ENCODE measurements at places on chromosomes 12 and 14.

GRCh38 chr14:60396718-60397343 is 89.0 kb downstream of the C14orf39 start:
- no peak for DNase-seq

DNA sequence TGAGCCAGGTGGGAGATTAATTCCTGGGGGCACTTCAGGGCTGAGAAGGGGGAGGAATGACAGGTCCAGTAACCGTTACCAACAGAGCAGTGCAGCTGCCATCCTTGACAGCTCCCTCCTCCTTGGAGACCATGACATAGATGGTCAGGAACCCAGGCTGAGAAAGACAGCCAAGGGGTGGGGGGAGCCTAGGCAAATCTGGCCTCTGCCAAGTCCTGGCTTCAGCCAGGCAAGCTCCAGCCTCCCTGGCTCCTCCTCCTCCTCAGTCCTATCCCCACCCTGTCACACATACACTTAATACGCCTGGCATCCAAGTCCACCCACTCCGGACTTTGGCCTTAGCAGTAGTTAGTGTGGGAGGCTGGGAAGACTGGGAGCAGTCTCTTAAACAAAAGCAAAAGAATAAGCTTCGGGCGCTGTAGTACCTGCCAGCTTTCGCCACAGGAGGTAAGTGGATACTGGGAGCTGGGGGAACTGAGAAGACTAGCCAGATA is at the start of gene RDH5:
RDH5 (plus strand) TSS at position 323 of the 494 bp plus-strand sequence. CDS start 792 bp downstream, outside the sequence.
- DNase-seq: no peak

- no peak for DNase-seq
Observed at GRCh38 chr14:50064993-50065392, 51.4 kb downstream of the VCPKMT start.

DNA sequence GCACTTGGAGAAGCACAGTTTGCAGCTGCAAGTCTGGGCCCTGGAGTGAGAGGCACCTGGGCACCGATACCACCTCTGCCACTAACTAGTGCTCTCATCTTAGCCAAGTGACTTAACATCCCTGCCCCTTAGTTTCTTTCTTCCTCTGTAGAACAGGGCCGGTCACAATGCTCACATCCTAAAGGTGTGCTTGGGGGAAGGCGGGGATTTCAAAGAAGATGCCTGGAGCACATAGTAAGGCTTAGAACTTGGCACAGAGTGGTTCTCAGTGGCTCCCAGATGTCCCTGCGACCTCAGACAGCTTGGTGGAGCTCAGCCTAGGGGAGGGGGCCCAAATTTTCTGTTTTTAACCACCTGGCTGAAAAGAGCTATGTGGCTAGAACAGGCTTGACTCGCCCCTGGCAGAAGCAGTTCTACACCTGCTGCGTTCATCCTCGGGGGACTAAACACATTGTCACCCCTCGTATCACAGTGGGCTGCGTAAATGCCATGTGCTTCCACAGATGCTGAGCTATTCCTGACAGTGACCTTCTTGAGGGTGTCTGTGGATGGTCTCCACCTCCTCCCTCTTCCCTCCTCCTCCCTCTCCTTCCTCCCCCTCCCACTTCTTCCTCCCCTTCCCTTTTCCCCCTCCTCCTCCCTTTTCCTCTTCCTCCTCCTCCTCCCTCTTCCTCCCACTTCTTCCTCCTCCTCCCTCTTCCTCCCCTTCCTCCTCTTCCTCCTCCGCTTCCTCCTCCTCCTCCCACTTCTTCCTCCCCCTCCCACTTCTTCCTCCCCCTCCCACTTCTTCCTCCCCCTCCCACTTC is 112.1 kb downstream of the PHETA1 start:
- no peak for DNase-seq

- DNase-seq: no peak
Observed at GRCh38 chr12:127881371-127882140, 385.4 kb upstream of the TMEM132C start.

DNA sequence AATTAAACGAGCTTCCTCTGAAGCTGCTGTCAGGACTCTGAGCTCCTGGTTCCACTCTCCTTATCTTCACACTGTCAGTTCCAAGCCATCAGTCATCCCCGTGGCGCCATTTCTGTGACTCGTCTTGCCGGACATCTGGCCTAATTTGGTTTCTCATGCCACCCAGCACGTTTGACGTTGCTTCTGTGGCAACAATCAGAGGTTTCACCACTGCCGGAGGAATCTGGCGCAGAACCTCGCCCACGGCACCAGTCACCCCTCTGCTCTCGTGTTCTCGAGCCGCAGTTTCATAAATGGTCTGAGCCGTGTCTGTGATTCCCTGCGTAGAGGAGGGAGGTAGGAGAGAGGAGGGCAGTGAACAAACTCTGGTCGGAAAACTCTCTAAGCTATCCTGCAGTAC is 29.7 kb downstream of the BDKRB1 start:
- DNase-seq: no peak

- DNase-seq: no peak
Observed at GRCh38 chr14:45227566-45227965, 25.4 kb downstream of the MIS18BP1 start.

- no peak for DNase-seq
Observed at GRCh38 chr12:130970908-130971233, 17.2 kb downstream of the ADGRD1 start.

DNA sequence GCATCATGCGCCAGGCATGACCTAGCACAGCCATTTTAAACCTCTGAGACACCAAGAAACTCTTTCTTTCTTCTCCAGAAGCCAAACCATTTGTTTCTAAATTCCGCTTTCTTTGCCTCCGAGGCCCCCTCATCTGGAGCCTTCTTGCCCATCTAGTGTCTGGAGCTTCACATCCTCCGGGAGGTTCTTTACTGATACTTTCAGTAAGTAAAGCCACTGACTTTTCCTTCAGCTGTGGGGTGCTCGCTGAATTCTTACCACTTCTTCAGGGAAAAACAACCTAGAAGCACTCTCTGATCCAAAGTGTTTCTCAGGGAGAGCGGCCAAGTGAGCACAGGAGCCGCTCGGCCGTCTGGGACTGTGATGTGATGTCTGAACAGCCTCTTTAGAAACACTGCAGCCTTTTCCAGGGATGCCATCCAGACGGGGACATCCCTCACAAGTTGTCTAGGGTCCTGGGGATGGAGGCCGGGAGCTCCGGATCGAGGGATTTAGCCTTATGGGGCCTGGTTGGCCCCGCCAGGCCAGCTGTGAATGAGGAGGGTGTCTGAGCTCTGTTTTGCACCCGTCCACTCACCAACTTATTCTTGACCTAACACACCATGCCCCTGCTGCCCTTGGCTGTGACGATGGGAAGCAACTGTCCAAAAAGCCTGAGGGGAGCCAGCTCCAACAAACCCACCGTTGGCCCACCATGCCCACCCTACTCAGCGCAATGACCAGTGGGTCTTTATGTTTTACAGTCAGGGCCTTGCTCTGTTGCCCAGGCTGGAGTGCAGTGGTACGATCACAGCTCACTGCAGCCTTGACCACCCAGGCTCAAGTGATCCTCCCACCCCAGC is 160.6 kb downstream of the ZFP36L1 start:
- no peak for DNase-seq

DNA sequence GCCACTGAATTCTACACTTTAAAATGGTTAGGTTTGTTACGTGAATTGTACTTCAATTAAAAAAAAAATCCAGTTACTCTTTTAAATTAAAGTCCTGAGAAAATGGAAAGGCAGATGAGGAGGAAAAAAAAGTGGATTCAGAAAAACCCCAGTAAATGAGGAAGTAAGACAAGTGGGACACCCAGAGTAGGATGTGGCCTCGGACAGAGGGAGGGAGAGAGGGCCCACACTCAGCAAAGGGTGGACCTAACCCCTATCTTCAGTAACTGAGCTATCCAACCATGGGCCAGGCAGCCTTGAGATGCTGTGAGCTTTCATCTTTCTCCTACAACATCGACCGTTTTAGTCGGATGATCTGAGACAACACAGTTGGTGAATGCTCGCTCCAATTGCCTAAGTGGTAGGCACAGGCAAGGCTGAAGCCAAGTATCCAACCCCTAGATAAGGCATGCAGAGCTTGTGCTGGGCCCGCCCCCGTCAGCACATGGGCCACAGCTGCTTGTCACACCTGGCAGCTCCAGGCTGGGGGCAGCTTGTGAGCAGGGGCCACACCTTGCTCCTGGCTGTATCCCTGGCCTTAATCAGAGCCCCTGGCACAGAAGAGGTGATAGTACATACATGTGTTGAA is 142.1 kb downstream of the TTC7B start:
- DNase-seq: no peak

DNA sequence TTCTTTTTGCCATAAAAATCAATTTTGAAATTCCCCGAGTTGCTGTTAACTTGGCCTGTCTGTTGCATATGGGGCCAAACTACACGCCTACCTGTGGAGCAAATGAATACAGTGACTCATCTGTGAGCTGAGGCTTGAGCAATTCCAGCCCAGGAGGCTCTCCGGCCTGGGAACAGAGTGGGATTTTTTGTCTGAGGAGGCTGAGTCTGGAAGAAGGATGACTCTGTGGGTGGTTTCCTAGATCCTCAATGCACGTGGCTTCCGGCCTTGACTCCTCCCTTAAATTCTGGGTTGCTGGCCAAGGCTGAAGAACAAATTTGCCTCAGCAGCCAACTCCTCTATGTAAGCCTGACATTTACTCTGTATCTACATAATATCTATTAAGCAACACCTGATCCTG is 124.1 kb downstream of the SSPN start:
- no peak for DNase-seq

DNA sequence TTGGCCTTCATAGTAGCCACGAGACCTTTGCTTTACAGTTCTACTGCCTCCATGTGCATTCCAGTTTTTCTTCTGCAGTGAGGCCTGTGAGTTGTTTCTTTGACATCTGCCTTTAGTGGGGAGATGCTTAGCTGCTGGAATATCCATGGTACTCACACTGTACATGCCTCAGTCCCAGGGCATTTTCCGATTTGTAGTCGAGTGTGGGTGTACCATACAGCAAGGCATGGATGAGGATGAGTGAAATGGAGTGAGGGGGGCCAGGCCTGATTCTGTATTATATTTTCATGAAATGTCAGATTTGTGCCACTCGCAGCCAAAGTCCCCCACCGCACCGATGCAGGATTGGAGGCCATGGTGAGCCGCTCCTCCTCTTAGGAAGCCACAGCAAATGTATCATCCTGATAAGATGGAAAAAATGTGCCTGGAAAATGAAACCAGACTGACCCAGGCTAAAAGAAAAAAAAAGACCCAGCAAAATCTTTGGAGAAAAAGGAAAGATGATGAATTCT is 173.0 kb downstream of the ADGRD1 start:
- DNase-seq: no peak

- no peak for DNase-seq
Observed at GRCh38 chr14:95518045-95518751, 1.7 kb upstream of the SYNE3 start.

- no peak for DNase-seq
Observed at GRCh38 chr12:38258411-38258810, 58.2 kb upstream of the ALG10B start.

GRCh38 chr14:105076296-105076804 is 11.1 kb upstream of the GPR132 start:
- DNase-seq: no peak

DNA sequence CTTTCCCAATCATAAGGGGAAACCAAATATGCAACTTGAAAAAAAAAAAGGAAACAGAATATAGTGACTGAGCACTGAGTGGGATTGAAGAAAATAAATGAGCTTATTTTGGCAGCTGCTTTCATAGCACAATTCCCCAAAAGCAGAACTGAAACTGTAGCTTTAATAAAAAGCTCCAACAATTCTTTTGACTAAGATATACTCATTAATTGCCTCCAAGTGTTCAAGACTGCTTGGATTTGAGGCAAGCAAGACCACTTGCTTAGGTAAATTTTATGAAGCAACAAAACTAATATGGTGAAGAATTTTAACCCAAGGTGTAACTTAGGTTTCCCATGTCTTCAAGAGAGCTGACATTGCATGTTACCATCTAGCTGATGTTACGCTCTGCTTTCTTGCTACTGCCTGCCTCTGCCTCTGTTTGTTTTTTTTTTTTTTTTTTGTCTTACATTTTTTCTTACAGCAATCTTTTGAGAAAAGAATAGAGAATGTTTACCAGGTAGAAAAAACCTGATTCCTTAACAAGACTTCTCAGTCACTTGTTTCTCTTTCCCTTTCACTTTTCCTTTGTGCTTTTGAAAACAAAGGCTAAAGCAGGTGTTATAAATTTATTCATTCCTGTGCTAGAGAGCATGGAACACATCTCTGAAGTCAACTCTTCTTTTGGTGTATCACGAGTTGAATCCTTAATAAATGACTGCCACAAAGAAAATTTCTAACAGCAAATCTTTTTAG is 134.4 kb downstream of the BCAT1 start:
- no peak for DNase-seq

- DNase-seq: no peak
Observed at GRCh38 chr14:90767899-90768298, 48.3 kb downstream of the TTC7B start.

DNA sequence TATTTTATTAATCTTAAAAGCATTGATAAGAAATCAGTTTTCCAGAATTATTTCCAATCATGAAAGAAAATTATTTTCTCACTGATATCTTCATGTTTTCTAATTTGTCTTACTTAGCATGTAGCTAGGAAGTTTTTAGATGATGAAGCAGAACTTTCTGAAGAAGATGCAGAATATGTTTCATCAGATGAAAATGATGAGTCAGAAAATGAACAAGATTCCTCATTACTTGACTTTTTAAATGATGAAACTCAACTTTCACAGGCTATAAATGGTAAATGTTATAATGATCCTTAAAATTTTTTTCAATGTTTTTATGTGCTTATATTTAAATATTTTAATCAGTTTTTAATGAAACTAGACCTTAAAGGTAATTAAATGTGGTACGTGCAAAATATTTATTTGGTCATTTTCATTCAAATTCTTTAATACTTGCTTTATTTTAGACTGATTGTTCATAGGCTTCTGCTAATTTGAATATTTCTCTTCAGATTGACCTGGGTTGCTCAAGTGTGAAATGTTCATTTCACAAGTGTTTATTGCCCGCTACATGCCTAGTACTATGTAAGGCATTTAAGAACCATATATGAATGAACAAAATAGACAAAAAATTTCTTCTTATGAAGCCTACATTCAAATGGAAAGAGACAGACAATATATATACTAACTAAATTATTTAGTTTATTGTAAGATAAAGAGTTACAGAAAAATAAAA is 49.5 kb downstream of the FANCM start:
- DNase-seq: no peak

DNA sequence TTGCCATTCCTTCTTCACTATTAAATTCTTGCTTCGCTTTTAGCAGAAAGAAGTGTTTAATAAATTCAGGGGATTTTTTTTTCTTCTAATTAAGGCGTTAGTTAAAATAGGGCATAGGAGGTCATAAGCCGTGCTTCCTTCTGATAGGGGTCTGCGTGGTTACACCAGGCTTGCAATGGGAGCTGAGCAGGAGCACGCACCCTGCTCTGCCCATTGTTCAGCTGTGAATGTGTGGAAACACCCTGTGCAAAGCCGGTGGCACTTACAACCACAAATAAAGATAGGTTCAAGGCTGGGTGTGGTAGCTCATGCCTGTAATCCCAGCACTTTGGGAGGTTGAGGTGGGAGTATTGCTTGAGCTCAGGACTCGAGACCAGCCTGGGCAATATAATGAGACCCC is 162.1 kb downstream of the PRKCH start:
- DNase-seq: no peak

Measured in activated T-helper 9 cell treated with anti-CD3 and anti-CD28 coated beads, Interleukin-2, amount 50 U/mL, for 16 hours (primary cell).